ENCODE measurements at places on chromosomes 6 and 20.

DNA sequence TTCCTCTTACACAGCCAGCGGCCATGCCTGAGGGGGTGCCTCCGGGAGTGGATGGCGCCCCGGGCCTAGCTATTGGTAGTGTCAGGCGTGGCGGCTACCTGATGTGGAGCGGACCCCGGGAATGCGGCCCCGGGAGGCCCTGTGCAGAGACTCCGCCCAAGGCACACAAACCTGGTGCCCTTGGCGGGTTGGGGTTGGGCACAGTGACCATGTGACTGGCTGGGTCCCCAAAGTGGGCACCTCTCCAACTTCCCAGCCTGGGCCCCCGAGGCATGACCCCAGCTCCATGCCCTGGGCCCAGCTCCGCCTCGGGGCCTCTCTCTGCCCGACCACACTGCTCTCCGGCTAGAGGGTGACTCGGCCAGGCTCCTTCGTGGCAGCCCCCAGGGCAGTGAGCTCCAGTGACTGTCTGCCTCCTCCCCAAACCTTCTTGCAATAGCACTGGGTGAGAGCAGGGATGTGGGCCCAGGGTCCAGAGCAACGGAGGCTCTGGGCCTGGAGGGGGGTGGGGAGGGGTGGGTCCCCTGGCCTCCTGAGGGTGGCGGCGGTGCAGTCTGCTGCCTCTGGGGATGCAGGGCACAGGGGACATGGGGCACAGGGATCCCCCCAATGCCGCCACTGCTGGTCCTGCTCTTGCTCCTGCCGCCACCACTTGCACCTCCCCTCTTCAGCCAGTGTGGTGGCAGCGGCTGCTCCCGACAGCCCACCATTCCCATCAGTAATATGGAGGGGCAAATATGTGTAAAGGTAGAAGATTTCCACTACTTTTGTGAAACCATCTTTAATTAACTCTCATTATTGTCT, 942.9 kb upstream of the EPHA7 start:
- DNase-seq: no peak

- no peak for DNase-seq
These were observed 22.9 kb downstream of the COL20A1 start for GRCh38 chr20:63315731-63316491.

- peak; percentile 76 for DNase-seq
These were observed 526.8 kb downstream of the CD109 start for GRCh38 chr6:74222768-74223333.

DNA sequence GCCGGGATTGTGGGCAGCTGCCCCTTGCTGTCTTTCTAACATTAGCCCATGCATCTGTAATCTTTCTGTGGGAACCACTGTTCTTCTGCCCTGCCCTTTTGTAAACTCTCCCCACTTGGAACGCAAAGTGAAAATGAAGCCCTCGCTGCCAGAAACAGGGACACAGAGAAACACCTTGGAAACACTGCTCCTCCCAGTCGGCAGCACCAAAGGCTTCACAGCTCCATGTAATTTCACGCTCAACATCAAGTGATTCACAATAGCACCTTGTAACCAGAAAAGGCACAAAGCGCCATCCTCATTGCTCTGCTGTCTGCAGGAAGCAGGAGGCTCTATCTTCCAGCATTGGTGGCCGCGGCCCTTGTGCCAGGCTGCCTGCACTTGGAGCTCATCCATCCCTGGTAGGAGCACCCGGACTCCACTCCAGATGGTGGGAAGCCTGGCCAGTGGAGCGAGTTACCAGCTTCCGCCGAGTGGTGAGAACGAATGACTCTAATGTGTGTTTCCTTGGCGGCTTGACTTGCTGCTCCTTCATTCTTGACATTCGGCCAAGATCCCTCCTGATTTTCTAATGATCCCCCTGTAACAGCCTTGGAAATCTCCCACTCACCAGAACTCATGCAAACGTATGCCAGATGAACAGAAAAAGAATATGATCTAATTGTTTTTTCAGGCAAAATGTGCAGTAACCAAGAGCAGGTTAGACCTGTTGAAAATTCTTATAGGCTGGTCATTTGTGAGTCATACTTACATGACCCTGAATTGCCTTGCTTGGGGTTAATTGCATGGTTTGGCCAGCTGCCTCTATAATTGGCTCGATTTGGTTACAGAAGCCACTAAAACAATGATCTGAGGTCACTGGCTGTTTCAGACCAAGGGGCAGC, 169.1 kb upstream of the CDYL start:
- DNase-seq: peak; percentile 78

- no peak for DNase-seq
These were observed 28.8 kb upstream of the IL17A start for GRCh38 chr6:52157301-52157941.

DNA sequence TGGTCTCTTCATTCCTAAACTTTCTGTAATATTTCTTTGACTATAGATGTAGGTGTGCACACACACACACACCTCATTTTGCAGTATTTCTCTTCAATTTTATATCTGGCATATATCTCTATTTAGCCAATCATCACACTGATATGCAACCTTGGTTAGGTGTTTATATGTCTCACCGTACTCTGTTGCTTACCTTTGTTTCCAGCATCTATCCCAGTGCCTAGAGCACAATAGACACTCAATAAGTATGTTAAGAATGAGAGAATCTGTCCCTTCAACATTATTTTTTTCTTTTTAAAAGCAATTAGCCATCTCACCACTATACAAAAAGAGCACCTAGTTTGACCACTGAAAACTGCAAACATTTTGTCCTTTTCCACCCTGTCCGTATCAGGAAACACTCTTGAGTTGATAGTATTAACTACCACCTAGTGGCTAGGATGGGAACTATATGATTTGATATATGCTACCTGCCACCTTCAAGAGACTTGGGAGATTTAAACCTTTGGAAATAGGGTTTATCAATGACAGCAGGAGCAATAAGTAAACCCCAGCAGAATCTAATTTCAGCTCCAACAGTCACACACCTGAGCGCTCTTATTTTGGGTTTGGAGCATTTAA, 48.7 kb upstream of the RSPO3 start:
- peak; percentile 79 for DNase-seq

GRCh38 chr6:108294297-108294726, 542 bp upstream of the AFG1L start:
- no peak for DNase-seq
